ENCODE measurements at places on chromosomes 4 and X.

GRCh38 chr4:17475481-17475880, 36.4 kb downstream of the QDPR start:
- no peak for DNase-seq

DNA sequence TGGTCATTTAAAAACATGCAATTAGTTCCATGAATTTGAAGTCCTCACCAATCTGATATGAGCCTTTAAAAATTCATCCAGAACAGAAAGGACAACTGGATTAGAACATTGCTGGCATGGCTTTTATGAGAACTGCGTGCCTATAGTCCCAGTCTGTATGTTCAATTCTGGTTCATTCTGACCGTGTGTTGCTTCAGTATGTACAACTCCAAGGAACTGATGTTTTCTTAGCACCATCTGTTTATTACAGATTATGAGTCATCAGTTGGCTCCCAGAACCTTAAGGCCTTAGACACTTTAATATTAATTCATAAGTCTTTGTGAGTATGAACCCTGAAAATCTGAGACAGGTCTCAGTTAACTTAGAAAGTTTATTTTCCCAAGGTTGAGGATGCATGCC, 115.0 kb downstream of the CEP44 start:
- DNase-seq: no peak

DNA sequence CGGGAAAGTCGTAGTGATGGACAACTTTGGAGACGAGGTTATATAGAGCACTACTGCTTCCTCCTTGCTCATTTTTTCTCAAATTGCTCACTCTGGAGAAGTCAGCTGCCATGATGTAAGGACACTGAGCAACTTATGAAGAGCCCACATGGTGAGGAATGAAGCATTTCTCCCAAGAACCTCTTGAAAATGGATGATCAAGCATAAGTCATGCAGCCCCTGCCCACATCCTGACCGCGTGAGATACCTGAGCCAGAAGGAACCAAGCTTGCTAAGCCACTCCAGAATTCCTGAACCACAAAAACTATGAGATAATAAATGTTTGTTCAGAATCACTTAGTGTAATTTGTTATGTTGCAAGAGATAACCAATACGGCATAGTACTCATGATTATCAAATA, 42.8 kb downstream of the PDE5A start:
- DNase-seq: no peak

DNA sequence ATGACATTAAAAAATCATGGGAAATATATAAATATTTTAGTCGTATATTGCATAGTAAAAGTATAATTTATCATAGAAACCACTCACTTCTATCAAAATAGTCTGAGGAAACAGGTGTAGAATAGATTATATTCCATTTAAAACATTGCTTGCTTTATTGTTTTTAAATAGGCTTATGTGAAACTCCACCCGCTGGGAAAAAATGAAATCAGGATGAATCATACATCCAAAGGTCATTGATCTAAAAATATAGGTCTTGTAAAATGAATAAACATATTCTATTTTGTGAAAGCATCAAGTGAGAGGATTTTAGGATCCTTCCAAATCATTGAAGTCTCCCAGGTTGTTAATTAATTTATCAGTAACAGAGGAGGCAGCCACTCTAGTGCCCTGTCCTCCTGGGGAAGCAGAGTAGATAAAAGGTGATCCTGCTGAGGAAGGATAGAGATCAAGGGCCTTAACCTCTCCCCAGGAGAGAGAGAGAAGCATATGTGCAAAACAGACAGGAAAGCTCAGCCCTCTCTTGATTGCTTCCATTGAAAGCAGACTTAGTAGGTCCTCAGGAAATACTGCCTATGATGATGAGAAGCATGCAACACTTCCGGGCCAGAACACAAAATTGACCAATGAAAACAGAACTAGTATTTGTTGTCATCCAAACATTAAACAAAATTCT, 96.8 kb upstream of the MAP9 start:
- DNase-seq: no peak

- peak; percentile 18 for DNase-seq
Observed at GRCh38 chr4:40916880-40917279, 167.1 kb downstream of the NSUN7 start.

- DNase-seq: no peak
Observed at GRCh38 chr4:90174621-90175023, 47.4 kb downstream of the CCSER1 start.

DNA sequence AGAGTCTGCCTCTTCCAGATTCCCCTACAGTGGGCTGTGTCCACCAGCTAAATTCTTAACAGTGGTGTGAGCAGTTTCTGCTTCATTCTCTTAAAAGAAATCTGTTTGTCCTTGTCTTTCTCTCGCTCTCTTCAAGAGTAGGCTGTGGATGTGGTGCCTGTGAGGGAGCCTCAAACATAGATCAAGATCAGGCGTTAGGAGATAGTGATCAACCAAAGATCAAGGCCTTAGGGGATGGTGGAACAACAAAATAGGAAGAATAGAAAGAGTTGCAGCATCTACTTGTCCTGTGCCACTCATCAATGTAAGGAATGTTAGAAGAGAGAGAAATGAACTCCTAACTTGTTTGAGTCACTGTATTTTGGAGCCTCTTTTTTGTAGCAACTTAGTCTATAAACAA, 144.2 kb downstream of the AASDH start:
- no peak for DNase-seq

DNA sequence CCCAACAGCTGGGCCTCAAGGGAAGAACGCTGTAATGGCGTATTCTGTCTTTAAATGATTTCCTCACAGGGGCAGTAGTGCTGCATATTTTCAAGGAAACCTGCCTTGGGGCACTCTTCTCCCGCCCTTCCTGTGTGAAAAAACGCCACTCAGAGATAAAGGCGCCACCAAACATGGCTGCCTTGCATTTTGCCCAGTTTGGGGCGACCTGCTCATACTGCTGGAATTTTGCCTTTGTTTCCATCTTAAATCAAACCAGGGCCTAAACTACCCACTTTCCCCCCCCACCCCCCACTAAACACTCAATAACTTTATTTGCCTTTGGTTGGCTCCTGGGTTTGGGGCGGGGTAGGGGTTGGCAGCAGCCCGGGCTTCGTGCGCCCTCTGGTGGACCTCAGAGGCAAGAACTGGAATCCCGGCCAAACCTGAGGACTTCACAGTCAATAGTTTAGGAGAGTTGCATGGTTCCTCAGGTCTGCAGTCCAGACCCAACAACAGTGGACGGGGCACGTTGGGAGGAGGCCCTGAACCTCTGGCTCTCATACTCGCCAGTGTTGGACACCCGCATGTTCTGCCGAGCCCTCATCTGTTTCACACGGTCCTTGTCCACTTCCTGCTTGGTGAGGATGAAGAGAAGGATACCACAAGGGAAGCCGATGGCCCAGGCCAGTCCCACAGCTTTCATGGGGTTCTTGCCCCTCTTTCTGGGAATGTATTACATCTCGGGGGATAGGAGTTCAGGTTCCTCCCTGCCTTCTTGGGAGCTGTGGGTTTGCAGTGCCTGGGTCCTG, 220.1 kb upstream of the STK26 start:
- DNase-seq: peak; percentile 5

GRCh38 chr4:188092824-188093223, 16.6 kb downstream of the TRIML2 start:
- DNase-seq: no peak

GRCh38 chrX:15913146-15913545, 58.5 kb upstream of the AP1S2 start:
- DNase-seq: no peak

- DNase-seq: no peak
Observed at GRCh38 chr4:42638993-42639392, 17.9 kb downstream of the ATP8A1 start.

DNA sequence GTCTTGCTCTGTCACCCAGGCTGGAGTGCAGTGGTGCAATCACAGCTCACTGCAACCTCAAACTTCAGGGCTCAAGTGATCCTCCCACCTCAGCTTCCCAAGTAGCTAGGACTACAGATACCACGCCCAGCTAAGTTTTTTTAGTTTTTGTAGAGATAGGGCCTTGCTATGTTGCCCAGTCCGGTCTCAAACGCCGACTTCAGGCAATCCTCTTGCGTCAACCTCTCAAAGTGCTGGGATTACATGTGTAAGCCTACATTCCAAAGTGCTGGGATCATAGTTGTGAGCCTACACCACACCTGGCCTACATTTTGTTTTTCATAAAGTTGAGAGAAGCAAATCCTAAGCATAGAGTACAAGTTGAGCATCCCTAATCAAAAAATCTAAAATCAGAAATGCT, 42.2 kb downstream of the SMARCA5 start:
- DNase-seq: no peak

DNA sequence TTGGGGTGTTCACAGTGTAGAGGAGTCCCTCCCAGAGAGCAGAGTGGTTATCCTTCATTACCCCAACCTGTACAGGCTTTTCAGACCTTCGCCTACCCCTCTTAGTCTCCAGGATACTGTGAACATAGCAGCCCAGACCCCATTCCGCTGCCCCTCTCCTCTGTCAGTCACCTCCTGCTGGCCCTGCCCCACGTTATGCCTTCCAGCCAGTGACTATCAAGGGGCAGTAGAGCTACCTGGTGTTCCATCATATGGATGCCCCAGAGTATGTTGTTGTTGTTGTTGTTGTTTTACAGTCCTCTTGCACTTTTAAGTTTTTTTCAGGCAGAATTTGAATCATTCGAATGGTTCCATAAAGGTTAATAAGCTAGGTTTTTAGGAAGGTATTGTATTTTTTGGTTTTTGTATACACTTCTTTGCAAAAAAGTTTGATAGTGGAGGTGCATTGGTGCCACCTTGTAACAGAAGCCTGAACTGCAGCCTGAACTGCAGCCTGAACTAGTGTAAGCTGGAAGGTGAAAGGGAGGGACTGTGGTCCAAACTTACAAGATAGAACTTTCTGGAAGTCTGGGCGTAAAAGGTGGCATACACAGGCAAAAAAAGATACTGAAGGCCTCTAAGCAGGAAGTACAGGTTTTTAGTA, 101.4 kb upstream of the RAB40AL start:
- DNase-seq: no peak

GRCh38 chr4:90792696-90793095, 665.5 kb downstream of the CCSER1 start:
- no peak for DNase-seq

DNA sequence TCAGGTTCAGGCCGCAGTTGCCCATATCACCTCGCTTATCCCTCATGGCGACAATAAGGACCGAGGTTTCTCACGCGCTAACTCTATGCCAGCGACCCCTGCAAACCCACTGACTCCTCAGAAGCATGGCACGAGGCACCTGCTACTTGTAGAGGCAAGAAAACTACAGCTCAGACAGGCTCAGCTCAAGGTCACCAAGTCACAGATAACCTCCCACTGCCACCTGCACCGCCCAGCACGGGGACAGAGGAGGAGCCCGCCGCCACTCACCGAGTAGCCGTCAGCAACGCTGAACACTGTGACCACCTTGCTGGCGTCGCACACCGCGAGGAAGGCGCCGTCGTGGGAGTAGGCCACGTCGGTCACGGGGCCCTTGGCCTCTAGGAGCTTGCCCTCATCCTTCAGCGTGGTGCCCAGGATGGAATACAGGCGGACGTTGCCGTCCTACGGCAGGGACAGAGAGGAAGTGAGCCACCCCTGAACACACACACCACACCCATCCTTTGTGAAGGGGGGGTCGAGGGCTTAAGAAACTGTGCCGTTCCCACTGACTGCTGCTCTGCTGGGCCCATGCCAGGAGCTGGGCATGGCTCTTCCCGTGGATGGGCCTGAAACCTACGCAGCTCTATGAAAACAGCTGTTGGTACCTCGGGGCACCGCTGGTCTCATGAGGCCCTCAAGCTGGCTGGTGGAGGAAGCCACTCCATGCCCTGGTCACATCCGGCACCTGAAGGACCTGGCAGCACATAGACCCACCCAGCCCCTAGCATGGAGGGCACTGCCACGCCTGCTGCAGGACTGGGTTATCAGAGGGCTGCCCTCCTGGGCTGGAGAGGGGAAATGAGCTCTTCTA, 38.9 kb downstream of the WDR1 start:
- DNase-seq: no peak

DNA sequence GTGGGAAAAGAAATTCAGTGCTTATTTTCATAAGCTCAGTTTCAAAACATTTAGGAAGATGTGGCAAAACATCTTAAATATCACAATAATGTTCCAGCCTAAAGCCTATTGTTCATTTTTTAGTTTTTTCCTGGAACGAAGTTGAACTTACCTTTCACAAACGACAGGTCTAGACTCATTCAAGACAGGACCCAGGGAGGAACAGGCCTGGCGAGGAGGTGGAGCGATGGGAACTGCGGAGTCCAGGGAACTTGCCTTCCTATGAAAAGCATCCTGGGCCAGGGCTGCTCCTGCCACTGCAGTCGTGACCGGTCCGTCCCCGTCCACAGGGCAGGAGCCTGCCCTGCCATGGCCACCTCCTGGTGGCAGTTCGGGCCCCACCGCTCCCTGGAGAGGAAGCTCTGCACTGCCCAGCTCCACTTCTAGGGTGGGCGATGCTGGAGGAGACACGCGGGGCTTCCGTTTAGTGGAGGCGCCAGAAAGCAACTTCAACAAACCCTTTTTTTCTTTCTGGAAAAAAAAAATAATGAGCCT, 96.7 kb upstream of the CBR4 start:
- no peak for DNase-seq

DNA sequence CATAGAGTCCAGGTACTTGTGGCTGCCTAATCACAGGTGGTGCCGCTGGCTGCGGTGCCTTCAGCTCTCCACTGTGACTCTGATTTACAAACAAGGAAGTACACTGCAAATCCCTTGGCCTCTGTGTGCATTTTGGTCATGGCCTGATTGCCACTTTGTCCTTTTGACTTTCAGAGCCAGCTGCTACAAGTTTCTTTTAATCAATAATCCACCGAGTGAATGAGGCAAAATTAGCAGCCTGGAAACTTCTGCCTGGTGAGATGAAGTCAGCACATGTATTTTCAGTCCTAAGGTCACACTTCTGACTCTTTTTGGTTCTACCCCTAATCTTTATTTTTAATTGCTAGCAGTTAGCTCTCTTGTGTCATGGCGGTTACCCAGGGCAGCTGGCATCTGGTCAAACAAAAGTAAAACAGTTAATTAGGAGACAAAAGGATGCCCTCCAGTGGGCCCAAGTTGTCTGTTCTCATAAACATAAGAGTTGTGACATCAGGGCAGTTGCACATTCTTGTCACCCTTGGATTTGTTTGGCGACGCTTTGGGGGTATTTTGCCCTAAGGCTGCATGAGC, 62.3 kb upstream of the LNX1 start:
- no peak for DNase-seq
